Right atrium auricular region (tissue), 2 donors: ENCODE measurements at places on chromosomes 1 and 21. TPM values are rescaled to one million over a fixed set of nuclear protein-coding genes. Genes with fewer than 3 reads are reported as not detected.

DNA sequence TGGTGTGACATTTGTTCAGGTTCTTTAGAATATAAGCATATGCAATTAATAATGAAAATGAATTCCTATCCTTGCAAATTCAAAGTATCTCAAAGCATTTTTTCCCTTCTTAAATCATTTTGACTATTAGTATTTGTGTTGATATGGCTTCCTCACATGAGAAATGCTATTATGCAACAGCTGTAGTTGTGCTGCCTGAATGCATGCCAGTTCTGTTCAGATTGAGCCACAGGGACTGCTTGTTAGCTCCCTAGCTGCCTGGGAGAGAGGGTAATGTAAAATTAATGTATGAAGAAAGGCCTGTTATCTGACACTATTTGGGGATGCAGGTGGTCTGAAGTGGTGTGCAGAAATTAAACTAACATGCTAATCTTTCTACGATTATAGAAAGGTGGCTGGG is 45.5 kb downstream of the CACHD1 start:
- DNase-seq: peak; percentile 67

GRCh38 chr1:99365141-99365540 is 100.8 kb downstream of the PLPPR4 start:
- no peak for DNase-seq

DNA sequence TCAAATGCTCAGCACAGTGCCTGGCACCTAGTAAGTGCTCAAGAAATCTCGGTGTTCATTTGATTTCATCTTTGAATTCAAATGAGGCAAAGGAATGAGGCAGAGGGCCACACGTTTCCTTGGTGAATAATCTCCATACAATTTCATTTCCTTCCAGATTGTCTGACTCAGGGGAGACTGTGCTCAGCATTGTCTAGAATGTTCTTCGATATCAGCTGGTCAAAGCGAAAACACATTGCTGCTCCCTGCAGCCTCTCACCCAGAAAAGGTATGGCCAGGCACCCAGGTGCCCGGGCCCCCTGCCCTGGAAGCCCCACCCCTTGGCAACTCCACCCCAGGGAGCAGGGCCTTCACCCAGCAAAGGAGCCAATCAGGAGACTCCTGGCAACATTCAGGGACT is 55.8 kb downstream of the FBXO2 start:
- DNase-seq: no peak

TMEM82 gene
- total RNA-seq: not detected

- DNase-seq: no peak
These were observed 28.9 kb downstream of the OBSCN start for GRCh38 chr1:228236744-228237143.
